Smooth muscle cell of trachea (primary cell): ENCODE measurements at places on chromosomes 5 and 9. TPM values are rescaled to one million over a fixed set of nuclear protein-coding genes. Genes with fewer than 3 reads are reported as not detected.

PRR16 gene
- 5.8 and 9.3 TPM in 2 replicates for total RNA-seq

ERCC8 gene
- 18.9 and 30.7 TPM in 2 replicates for total RNA-seq

SPATA31D4 gene
- not detected in 2 replicates for total RNA-seq

POU5F2 gene
- total RNA-seq, result 0.99 and 1.9 TPM in 2 replicates

IL5 gene
- total RNA-seq, result not detected in 2 replicates

DNAH5 gene
- 2.2 and 2.6 TPM in 2 replicates for total RNA-seq

TMC1 gene
- total RNA-seq, result 1.3 TPM in 1 of 2 replicates, not detected in the other

ACER2 gene
- total RNA-seq, result 1.6 and 3.6 TPM in 2 replicates

AQP7 gene
- 0.29 and 0.99 TPM in 2 replicates for total RNA-seq

GPR150 gene
- 0.29 and 0.66 TPM in 2 replicates for total RNA-seq

PFN3 gene
- total RNA-seq, result not detected in 2 replicates

IL9 gene
- not detected in 2 replicates for total RNA-seq

AGPAT2 gene
- total RNA-seq, result 35.9 and 52.1 TPM in 2 replicates

FSTL4 gene
- 0.17 TPM in 1 of 2 replicates, not detected in the other for total RNA-seq

CXXC5 gene
- 57.9 and 140 TPM in 2 replicates for total RNA-seq

SLC46A2 gene
- total RNA-seq, result not detected in 2 replicates
